ENCODE measurements at places on chromosomes 3 and 15.

GRCh38 chr3:131396170-131396569 lies 14.6 kb downstream of the NUDT16 start:
- no peak for DNase-seq

DNA sequence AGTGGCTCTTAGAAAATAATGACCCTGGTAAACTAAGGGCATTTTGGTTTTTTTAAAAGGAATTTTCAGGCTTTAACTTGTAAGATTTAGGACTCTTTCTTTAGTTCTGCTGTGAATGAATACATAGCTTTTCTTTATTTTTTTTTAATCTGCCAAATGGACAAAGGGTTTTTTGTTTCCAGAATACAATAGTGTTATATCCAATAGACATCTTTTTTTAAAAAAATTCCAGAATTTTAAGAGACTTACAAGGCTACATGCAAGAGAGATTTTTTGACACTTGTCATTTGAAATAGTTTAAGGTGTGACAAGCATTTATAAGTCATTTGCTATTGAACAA lies 38.1 kb downstream of the SETMAR start:
- DNase-seq = no peak

DNA sequence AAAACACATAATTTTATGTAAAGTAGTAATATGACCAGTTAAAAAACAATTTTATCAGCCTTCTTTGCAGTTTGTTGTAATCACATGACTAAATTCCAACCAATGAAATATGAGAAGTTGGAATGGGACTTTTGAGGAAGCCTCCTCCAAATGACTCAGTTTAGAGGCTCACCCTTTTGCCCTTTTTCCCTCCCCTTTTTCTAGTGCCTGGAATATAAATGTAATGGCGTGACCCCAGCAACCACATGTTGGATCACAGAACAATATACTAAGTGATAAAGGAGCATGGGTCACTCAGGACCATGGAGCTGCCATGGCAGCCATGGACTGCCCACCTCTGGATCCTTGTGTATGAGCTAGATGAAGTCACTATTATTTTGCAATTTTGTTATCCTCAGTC lies 48.8 kb upstream of the HEG1 start:
- no peak for DNase-seq

DNA sequence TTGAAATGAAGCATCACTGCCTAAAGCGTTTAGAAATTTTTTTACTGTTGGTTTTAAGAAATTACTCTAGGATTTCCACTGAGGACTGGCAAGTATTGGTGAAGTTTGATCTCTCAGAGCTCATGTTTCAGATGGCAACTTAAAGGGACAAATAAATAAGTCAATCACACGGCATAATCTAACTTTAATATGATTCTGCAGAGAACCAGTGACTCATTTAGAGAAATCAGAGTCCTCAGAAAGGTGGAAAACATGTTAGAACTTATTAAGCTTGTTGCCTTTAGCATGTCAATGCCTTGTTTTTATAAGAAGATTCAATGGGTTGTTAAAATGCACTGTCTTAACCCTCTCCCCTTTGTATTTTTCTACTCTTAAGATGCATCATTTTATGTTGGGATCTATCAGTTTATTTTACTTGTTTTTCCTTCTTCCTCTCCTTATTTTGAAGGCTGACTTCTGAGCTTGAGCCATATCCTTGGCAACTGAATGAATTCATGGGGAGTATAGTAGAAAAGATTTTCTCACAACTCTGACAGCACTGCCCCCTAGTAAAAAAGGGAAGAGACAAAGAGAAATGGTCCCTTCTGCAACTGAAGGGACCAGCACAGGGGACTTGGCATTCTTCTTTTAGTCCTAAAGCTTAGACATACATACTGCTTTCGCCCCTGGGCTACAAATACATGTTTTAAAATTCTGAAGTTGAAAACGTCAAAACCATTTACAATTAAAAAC lies 431.2 kb downstream of the LPP start:
- no peak for DNase-seq

GRCh38 chr3:60855250-60855649 lies 396.0 kb downstream of the FHIT start:
- no peak for DNase-seq

- no peak for DNase-seq
Measured at GRCh38 chr3:52775877-52776276, 1.5 kb upstream of the ITIH1 start.

GRCh38 chr15:90609242-90610180 lies 79.8 kb downstream of the CRTC3 start:
- no peak for DNase-seq

- DNase-seq = no peak
Measured at GRCh38 chr15:79953951-79954444, 17.0 kb downstream of the BCL2A1 start.

- DNase-seq = no peak
Measured at GRCh38 chr3:124815781-124816180, 71.4 kb downstream of the ITGB5 start.

DNA sequence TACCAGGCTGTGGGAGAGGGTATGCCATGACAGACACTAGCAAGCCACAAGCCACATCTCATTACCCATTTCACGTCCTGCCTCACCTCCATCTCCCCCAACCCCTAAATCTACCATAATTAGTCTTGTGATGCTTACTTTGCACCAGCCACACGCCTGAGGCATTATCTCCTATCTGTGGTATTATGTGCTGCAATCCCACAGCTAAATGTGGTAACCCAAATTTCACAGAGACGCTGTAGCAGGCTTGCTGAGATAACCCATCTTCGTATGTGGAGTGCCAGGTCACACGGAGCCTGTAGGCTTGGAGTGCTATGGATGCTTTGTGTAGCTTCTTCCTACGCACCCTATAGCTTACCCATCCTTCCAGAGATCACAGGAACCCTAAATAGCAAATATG lies 256.7 kb upstream of the KCNH8 start:
- no peak for DNase-seq

DNA sequence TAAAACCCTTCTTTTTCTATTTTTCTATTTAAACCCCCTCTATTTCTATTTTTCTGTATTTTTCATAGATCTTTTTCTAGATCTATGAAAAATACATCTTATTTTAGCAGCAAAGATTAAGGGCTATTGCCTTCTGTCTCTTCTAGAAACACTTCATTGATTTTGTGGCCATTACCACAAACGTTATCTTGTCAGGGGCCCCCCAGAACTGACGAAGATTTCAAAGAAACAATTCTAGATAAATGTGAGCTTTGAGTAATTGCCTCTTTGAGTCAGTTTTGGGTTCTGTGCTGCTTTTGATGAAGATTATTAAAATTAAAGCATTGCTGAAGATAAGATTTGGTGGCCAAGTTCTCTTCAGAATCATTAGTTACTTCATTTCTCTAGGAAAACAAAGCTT lies 279.6 kb upstream of the PEX5L start:
- DNase-seq = no peak

DNA sequence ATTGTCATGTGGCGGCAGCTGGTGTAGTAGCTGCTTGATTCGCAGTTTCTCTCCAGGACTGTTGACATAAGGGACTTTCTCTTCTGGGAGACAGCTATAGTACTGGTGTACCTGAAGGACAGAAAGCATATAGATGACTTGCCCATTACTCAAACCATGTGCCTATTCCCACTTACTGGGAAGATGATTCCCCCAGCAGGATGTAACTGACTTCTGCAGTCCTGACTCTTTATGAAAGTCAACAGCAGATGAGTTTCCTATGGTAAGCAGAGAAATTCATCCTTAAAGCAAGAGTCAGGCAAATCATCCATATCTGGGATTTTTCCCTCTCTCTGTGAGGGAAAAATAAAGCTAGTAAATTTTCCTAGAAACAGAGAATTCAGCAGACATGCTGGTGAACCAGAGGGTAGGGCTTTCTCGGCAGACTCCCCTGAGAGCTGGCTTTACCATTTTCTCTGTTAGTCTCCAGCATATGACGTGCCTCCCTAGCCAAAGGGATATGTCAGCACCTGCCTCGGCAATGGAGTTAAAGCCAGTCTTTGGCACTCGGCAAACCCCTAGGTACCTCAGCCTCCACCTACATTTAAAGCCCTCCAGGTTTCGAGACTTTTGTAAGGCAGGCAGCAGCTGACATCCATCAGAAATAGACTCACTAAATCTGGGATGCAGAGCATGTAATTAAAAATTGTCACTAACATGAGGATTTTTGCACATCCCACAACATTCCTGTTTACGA lies 62.1 kb downstream of the PRICKLE2 start:
- DNase-seq = no peak

- no peak for DNase-seq
Measured at GRCh38 chr3:43423142-43423541, 136.8 kb downstream of the SNRK start.

DNA sequence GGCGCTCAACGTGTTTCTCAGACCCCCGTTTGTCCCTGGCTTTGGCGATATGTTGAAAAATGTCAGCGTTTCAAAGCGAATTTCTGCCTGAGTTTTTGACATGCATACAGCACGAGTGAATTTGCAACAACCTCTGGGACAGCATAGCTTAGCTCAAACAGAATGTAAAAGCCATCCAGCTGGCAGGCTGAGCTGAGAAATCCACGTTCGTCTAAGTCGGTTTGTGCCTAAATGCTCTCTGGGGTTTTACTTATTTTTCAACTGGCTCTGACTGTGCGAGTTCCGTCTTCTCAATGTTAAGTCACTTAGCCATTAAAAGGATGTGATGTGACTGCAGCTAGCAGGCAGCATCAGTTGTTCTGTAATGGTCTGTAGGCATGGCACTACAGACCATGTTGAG lies 243.5 kb upstream of the SLCO3A1 start:
- DNase-seq = no peak

GRCh38 chr15:31158858-31159569 lies 57.5 kb upstream of the TRPM1 start:
- no peak for DNase-seq

- no peak for DNase-seq
Measured at GRCh38 chr3:155281912-155282311, 11.6 kb downstream of the STRIT1 start.

GRCh38 chr15:63948971-63949370 lies 97.3 kb downstream of the DAPK2 start:
- DNase-seq = no peak

DNA sequence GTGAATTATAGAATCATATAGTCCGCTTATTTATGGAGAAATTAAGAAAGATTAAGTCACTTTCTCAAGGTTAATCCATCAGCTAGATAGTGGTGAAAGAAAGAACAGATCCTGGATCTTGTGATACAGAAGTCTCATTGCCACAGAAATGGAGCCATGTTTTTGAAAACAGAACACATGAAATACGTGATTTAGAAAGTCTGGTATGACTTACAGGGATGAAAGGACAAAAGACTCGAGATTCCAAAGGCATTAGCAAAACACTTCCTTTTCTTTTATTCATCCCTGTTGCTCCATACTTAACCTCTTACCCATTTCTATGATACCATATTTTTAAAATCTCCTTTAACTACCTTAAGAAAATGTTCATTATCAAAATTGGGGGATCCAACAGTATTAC lies 40.0 kb upstream of the TEX9 start:
- no peak for DNase-seq

DNA sequence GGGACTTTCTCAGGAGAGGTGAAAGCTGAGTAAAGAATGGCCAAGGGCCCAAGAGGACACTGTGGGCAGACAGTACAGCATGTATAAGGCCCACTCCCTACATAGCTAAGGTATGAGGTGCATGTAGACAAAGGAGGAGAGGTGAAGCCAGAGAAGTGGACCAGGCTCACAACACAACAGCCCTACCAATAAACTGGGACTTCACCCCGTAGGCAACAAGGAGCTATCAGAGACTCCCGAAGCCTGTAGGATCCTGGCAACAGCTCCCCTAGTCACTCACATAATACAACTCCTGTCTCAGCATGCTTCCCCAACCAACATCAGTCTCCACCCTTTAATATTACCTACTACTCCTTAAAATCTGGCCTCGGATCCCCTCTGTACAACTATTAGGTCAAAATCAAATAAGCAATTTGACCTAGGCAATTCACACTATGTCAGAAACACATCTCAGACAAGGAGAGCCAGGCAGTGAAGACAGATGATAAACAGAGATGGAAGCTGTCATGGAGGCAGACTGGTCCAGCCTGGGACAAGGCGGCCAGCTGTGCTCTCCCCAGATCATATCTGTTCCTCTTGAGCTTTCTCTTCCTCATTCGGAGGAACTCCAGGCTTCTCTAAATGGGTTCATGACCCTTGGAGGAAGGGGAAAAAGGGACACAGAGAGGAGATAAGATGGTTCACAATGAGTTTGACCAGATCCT lies 1.4 kb downstream of the XXYLT1 start:
- DNase-seq = no peak

- no peak for DNase-seq
Measured at GRCh38 chr15:79743032-79743431, 153.8 kb downstream of the MTHFS start.

DNA sequence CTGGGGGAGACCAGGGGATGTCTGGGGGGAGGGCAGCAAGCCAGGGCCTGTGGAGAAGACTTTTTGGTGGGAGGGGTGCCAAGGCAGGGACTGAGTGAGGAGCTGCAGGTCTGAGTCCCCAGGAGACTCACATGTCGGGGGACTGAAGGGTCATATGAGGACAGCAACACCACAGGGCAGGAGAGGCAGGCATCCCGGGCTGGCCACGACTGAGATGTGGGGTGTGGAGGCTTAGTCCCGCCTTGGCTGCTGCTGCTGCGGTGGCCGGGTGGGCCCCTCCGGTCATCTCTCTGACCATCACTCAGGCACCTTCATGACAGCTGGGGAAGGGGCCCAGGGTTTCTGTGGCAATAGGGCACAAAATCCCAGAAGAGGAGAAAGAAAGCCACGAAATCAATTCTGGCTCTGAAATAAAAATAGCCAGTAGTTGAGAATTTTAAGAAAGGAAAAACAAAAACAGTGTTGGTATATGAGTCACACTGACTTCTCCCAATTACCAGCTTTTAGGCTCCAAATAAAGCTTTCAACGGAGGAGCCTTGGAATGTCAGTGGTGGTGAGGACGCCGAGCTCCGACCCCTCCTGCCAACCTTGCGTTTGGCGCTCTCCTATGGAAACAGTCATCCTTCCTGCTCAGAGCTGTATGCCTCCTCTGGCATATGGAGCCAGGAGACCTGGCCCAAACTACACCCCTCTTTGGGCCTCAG lies 52.9 kb upstream of the ITGA11 start:
- no peak for DNase-seq

DNA sequence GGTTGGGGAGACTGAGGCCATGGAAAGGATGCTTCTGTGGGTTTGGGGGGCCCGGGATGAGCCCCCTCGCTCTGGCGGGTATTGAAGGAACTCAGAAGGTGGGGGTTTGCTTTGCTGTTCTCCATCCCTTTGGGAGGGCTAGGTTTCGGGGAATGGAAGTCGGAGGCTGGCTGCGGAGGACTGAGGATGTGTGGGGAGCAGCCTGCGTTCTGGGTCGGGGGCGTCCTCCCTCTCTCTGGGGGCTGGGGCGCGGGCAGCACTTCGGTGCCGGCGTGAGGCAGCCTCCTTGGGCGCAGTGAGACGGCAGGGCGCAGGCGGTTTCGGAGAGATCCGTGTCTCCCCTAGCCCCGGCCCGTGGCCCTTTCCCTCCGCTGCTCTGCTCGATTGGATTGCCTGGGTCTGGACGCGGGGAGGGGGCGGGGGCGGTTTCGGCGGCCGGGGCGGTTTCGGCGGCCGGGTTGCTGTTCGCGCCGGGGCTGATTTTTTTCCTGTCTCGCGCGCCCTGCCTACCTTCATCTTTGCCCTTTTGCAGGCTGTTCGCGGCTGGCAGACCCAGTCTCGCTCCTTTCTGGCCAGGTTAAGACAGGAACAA lies 1.4 kb downstream of the PTPRG start:
- DNase-seq = no peak

Measured in stimulated activated naive CD4-positive, alpha-beta T cell treated with Interleukin-2 at 50 U/mL for 16 hours (primary cell).